ENCODE measurements at places on chromosomes 11 and 22.

DNA sequence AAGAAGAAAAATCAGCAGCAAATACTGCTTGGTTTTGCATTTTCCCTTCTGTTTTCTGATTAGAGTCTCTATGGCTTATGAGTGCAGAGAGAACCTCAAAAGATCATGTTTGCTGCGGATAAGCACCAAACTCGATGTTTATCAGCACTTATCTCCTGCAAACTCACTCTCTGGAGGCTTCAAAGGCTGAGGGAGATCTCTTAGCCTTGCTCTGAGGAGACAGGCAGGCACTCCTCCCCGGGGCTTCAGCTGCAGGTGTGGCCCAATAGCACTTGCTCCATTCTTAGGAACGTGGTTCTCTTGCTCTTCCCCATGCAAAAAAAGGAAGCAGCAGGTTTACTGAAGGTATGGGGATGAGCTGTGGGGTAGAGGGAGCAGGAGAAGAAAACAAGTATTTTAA, 45.1 kb downstream of the FLI1 start:
- no peak for DNase-seq

GRCh38 chr22:39250838-39251237, 6.1 kb upstream of the PDGFB start:
- DNase-seq, result no peak

DNA sequence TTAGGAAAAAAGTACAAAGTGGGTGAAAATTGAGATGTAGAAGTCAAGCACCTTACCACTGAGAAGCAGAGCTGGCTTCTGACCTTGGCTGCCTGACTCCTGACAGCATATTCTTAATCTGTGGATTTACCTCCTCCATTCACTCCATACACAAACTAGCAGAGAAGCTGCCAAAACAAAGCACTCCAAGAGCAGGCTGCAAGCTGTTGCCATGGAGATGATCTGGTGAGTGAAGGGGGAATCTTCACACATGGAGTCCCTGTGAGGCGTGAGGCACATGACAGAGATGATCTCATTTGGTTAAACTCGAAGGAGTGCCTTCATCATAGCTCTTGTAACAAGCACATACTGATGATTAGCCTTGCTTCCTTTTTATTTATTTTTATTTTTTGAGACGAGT, 16.1 kb downstream of the COMMD9 start:
- DNase-seq, result no peak

DNA sequence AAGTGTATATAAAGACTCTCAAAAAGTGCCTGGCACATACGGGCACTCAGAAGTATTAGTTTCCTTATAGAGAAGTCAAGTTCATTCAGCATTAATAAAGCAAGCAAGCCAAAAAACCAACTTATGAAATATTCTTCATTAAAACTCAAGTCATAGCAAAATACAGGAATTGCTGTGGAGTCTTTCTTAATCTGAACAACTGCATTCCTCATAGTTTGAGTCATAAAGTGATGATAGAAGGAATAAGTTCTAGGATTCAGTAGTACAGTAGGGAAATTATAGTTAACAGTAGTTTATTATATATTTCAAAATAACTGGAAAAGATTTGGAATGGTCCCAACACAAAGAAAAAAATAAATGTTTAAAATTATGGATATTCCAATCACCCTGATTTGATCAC, 200.3 kb downstream of the C11orf91 start:
- DNase-seq, result no peak

GRCh38 chr11:93143186-93143585, 54.6 kb downstream of the SLC36A4 start:
- DNase-seq, result no peak
